ENCODE measurements at places on chromosomes 1 and 21.
A peak's percentile ranks its signal among the peaks of the same experiment; 100 is the strongest.

DNA sequence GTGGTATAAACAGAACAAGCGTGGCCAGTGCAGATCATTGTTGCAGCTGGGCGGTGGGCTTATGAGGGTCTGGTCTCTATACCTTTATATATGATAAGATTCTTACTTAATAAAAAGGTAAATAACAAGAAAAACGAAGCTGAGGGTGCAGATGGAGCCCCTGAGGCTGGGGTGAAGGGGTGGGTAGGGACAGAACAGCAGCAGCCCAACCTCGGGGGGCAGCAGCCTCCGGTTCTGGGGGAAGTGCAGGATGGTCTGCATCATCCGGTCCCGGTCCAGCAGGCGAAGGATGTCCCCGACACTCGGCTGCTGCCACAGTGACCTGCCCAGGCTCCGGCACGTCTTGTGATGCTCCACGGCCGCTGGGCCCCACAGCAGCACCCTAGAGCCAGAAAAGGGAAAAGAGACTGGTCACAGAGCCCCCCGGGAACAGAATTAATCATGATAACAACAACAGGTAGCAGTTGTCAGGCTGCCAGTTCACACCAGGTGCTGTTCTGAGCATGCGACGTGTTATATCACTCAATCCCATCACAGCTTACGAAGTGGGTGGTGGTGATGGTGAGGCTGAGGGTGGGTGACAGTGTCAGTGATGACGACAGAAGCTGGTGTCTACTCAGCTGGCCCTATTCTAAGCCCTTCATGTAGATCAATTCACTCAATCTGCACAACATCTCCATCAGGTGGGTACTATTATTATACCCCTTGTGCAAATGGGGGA lies 35.5 kb downstream of the MRAP start:
- no peak for DNase-seq

DNA sequence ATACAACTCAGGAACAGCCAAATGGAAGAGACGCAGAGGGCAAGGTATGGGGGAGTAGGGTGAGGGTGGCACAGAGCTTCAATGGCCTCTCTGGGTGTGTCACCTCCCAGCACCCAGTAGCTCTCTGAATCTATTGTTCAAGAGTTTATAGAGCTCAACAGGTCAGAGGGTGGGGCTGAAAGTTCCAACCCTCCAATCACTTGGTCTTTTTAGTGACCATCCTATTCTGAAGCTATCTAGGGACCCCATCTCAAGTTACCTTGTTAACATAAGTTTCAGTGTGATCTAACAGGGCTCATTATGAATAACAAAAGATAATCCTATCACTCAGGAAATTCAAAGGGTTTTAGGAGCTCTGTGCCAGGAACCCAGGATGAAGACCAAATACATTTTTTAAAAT lies 31.2 kb upstream of the ZNF697 start:
- no peak for DNase-seq

GRCh38 chr1:67211589-67212563 lies 45.6 kb downstream of the IL23R start:
- DNase-seq, result peak; percentile 63

DNA sequence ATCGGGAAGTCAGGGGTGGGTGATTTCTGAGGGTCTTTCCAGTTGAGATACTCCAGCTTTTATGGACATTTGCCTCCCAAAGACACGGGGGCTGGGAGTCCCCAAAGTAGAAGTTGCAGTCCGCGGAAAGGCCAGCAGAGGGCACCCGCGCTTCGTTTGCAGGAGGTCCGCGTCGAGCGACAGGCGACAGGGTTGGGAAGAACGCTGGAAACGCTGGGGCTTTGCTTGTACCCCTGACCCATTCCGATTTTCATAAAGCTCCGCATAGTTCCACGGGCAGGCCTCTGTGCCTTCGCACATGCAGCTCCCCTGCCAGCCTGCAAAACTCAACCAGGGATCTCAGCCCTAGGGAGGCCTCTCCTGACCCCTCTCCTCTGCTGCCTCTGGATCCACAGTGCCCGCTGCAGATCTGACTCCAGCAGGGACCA lies 44.2 kb upstream of the LAPTM5 start:
- DNase-seq, result peak; percentile 86

DNA sequence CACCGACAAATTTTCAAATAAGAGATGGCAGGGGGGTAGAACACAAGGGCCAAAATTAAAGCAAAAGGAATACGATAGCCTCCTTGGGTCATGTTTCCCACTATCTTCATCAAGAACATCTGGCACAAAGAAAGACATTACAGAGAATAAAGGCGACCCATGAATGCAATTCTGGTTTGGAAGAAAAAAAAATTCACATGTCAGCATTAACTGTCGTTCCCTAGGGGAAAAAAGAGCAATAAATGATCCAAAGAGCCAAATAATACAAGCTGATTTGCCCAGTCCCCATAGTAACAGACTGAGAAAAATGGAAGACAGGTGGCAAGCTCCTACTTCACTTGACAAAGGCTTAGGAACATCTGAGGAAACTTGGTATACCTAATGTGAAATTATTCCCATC lies 4.5 kb downstream of the STIL start:
- DNase-seq, result no peak

DNA sequence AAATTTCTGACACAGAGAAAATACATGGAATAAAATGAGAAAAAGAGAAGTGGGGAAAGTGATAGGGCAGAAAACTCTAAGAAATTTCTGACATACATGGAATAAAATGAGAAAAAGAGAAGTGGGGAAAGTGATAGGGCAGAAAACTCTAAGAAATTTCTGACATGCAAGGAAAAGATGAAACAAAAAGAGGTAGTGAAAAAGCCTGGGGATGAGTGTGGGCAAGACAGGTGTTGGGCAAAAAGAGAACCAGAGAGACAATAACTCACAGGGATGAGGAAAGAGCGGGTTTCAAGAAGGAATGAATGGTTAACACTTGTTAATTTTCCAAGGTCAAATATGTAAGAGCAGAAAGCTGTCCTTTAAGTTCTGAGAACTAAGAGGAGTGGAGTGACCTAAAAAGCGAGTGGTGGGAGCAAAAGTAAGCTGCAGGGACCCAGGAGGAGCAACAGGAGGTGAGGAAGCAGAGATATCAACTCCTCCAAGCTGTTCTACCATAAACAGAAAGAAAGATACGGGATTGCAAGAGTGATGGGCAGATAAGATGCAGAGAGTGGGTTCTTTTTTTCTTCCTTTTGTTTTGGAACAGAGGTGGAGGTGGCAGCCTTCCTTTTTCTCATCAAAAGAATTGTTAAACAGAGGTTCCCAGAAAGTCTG lies 29.9 kb upstream of the EXO1 start:
- no peak for DNase-seq

DNA sequence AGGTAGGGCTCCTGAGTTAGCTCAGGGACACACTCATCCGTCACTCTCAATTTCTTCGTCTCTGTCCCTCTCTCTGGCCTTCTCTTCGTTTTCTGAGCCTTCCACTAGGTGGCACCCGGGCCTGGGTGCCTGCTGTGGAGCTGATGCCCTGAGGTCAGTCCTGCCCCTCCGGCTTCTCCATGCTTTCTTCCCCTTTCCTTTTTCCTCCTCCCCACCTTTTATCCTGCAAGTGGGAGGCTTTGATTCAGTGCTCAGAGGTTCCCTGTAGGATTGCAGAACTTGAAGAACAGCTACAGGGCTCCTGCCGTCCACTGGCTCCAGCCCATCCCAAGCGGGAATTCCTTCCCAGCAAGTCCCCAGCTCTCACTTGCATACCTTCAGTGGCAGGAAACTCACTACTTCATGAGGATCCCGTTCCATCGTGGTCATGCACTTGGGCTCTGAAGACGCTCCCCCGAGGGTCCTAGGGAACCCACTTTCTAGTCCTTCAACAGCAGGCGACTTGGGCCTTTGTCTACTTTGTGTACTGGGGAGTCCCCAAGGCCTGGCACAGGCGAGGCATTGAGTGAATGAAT lies 45.6 kb downstream of the SRRM1 start:
- peak; percentile 70 for DNase-seq

DNA sequence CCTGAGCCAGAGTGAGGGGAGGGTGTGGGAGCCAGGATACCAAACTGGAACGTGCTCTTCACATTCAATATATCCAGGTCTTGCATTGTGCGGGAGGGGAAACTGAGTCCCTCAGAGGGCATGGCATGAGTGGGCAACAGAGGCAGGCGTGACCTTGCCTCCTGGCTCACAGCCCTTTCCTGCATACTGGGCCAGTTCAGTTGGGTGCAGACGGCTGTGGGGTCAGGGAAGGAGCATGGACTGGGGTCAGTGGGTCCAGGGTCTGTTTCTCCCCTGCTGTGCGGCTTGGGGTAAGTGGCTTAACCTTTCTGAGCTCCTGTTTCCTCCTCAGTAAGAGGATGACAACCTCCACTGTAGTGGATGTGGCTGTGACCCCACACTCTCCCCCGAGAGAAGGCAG lies 16.6 kb downstream of the SERINC2 start:
- DNase-seq, result no peak

- DNase-seq, result peak; percentile 69
Observed at GRCh38 chr1:117754061-117754969, 148.5 kb downstream of the TENT5C start.

DNA sequence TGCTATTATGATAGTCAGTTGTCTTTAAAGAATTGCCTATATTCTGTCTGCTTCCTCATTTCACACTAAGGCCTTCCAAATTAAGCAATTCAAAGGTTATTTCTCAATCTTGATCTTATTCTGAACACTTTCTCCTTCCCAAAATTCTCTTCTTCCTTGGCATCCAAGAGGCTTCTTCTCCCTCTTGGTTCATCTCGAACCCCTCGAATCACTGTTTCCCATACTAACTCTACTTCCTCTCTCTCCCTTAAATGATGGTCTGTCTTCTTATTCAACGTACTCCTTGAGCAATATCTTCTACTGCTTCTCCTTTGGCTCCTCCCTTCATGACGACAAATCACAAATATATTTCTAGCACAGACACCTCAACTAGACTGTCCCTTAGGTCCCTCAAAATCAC lies 4.5 kb downstream of the COPA start:
- DNase-seq, result no peak

GRCh38 chr1:2049225-2049717 lies 940 bp upstream of the PRKCZ start:
- no peak for DNase-seq

GRCh38 chr1:31222176-31222575 lies 17.5 kb downstream of the NKAIN1 start:
- no peak for DNase-seq

GRCh38 chr1:10132852-10133251 lies 77.5 kb upstream of the KIF1B start:
- no peak for DNase-seq

DNA sequence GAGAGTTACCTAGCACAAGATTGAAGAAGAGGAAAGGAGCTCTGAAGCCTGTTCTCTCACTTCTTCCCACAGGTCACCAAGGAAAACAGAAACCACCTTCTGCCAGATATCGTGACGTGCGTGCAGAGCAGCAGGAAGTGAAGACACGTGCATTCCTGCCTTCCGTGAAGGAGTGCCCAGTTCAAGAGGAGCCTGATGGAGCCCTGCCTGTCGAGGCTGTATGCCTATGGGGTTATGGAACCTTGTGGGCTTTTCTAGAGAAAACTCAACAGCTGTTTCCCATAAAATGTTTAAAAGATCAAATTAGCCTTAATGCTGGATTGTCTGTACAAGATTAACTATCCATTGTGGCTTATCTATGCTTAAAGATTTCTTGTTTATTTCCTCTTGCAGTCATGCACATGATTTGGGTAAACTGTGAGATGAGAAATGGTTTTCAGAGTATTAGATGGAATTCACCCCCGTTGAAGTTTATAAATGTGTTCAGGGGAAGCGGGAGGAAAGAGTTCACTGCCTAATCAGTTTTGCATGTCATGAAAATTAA lies 27.8 kb downstream of the NTPCR start:
- peak; percentile 40 for DNase-seq

- DNase-seq, result peak; percentile 19
Observed at GRCh38 chr1:204837440-204838084, 33.1 kb upstream of the NFASC start.

DNA sequence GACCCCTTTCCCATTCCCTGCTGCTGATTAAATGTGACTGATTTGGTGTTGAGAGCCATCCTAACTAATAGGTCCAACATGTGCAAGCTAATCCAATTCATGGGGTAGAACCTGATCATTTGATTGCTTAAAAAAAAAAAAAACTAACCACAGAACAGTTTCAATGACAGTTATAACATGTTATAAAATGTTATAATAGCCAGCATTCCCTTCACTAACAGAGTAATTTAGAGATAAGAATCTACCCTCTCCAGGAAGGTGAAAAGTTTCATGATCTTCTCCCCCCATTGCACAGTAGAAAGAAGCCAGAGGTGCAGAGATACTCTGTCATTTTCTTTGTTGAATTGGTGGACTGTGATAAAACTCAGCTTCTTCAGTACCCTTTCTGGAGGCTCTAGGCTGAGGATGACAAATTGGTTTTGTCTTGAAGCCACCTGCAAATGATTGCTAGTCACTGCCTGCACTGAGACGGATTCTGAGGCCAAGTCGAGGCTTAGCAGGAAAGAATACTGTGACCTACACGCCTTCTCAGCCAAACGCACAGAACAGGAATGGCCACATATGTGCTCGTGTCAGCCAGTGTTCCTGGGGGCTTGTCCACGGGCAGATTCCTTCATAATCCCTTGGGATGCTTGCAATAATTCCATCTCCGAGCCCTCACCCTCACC lies 215.7 kb upstream of the IRF2BP2 start:
- DNase-seq, result no peak

DNA sequence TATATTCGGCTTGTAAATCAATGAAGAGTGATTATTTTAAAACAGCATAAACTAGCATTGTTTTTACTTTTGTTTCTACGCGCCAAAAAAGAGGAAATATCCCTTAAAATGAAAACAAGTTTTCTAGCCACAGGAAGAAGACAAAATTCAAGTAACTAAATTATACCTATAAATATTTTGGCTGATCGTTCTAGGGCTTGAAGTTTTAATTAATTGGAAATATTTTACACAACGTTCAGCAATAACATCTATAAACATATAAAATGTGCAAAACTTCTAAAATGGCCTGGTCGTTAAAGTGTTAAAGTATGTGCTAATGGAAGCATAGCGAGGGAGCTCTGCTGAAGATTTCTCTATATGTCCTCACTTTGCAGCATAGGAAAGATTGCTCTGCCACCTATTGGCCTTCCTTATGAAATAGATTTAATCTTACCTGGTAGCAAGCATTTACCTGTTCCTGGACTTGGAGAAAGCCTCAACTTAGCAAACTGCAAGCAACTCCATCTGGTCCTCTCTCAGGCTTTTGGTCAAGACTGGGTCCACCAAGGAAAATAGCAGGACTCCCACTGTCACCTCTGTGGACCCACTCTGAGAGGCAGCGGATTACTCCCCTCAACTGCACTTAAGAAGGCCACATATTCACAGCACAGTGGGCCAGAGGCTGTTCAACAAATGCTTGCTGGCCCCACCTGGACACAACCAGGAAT lies 351.3 kb upstream of the RUNX1 start:
- DNase-seq, result peak; percentile 55

- DNase-seq, result no peak
Observed at GRCh38 chr1:114756949-114757454, 782 bp downstream of the CSDE1 start.

DNA sequence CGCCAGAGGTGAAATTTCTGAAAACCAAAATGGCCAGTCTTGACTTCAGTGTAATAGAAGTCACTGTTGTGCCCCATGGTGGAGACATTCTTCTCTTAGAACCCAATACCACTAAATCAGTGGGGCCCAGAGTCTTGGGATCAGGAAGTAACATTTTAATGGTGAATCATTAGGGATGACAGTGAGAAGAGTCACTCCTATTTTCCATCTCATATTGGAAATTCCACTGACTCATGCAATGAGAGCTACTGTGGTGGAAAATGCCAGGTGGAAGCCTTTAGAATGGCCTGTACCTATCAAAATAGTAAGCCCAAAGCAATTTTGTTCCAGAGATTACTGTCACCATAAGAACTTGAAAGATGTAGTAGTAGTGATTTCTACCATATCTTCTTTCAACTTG lies 20.6 kb upstream of the PPM1J start:
- no peak for DNase-seq

GRCh38 chr1:221891708-221892107 lies 149.8 kb upstream of the DUSP10 start:
- no peak for DNase-seq
